ENCODE measurements at places on chromosomes 2 and 18.

DNA sequence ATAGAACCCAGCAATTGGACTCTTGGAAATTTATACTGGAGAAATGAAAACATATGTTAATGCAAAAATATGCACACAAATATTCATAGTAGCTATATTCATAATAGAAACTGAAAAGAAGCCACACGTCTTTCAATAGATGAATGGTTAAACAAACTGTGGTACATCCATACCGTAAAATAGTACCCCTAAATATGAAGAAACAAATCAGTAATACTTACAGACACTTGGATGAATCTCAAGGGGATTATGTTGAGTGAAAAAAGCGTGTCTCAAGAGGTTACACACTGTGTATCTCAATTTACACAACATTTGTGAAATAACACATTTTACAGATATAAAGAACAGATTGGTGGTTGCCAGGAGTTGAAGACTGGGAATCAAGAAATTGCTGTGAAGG is 61.1 kb upstream of the ARHGAP15 start:
- no peak for DNase-seq

DNA sequence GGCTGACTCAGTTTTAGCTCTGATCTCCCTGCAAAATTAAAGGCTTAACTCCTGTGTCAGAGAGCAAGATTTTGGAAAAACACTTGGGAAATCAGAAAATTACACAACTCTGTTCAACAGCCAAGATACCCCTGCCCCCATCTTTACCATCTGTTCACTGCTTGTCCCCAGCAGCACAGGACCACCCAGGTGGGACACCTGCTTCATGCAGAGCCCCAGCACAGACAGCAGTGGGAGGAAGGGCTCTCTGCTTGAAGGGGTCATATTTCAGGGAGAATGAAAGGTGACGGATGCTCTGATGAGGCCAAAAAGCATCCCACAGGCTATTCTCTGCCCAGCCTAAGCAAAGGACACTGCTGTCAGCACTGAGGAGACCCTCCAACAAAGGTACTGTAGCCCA is 584.6 kb upstream of the KLHL29 start:
- DNase-seq, result no peak

DNA sequence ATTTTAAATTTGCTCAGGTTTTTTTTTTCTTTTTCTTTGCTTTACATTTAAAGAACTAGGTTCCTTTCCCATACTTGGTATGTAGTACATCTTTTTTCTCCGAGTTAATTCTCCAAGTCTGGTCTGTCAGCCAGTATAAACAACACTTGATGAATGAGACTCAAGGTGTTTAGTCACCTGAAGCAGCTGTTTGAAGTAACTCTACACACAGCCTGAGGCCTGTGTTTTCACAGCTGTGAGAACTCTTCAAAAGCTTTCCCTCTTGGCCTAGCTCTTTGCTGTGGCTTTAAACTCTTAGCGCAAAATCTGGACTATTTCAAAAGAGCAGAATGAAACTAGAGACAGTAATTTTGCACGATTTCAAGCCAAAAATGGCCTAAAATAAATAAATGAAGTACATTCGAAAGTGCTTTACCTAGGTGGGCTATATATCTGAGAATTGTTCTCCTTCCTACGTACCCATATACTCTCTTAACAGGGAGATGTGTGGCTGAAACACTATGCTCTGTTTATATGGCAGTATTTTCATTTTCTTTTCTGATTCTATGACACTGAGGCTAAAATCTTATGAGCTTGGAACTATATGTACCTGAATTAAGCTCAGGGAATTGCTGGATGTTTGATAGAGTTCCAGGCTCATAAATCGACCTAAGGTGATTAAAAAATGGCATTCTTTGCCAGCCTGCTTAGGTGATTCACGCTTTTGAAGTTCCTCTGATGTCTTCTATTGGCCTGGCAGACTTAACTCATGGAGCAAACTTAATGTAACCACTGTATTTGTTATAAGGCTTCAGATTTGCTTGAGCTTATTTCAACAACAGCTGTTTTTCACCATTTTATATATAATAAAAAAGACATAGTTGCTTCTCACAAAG is 1044.1 kb upstream of the ZEB2 start:
- DNase-seq, result no peak

- peak; percentile 87 for DNase-seq
These were observed 7.8 kb downstream of the SULT1C4 start for GRCh38 chr2:108385411-108386071.

DNA sequence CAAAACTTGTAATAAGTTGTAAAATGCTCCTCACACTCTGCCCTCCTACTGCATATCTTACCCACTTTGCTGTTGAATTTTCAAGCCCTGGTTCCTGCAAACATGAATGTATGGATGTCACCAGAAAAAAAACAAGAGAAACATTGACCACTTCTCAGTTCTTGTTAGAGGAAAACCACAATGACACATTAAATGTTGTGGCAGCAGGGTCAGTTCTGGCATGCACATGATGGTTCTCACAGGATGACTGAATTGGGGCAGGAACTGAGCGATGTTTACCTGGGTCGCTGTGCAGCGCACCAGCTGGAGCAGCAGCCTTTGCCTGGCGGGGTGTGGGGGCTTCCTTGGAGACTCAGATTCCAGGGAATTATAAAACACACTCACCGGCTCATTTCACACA is 14.0 kb upstream of the PRKCE start:
- DNase-seq, result no peak

DNA sequence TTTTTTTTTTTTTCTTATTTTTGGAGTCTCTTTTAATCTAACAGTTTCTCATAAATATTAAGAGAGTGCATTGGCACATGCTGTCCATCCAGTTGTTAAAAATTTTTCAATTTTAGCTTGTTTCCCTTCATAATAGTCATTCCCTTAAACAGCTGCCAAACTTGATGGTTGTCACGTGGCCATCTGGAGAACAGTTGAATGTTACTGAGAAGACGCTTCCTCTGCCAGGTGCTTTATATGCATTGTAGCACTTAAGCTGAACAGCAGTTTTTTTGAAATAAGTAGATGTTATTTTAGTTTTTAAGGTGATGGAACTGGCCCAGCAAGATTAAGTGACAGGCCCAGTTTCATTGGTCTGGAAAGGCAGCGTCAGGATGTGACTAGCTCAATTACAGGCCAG is 3.3 kb downstream of the SMARCAL1 start:
- no peak for DNase-seq

GRCh38 chr2:11562476-11562875 is 28.6 kb downstream of the GREB1 start:
- DNase-seq, result no peak

DNA sequence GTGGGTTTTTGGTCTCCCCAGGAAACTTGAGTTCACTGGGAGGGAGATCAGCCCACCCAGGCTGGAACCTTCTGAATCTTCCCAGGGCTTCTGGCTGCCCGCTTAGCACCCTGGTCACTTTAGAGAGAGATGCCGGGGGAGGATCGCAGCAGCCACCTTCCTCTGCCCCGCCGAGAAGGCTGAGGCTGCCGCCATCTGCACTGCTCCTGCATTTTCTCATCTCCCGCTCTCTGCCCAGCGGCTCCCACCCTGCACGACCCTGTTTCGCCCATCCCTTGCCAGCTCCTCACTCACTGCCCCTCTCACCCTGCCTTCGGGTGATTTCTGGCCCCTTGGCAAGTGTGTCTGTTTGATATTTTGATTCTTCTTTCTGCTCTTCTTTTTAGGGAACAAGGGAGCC is 82.6 kb upstream of the ATG16L1 start:
- no peak for DNase-seq

- no peak for DNase-seq
These were observed 51.2 kb downstream of the MBP start for GRCh38 chr18:77081390-77081778.

DNA sequence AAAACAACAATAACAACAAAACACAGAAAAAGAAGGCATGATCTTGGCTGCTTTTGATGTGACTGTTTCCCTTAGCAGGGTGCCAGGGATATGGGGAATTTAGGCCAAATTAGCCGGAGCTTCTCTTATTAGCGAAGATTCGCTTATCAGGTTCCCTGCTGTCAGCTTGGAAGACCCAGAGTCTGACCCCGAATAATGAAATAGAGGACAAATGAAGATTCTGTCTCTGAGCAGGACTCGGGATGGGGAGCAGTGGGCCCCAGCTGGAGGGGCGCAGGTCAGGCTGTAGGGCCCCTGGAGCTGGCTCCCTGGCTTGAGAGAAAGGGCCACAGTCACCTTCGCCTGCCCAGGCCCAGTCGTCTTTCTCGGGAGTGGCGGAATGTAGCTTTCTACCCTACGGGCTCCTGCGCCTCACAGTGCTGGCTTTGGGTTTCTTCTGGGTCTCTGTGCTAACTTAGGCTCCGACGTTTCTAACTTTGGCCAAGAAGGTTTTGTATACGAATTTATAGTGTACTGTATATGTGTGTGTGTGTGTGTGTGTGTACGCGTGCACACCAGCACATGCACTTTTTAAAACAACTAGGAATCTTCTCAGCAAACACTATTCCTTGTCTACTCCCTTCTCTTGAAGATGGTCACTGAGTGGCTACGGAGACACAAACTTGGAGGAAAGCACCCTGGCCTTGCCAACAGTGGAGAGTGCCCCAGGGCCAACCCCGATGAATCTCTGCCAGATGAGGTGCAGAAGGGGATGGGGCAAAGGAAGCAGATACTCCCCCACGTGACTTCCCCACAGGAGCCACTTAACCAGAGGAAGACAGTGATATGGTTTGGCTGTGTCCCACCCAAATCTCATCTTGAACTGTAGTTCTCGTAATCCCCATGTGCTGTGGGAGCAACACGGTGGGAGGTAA is 195.6 kb upstream of the COPS8 start:
- DNase-seq, result no peak

DNA sequence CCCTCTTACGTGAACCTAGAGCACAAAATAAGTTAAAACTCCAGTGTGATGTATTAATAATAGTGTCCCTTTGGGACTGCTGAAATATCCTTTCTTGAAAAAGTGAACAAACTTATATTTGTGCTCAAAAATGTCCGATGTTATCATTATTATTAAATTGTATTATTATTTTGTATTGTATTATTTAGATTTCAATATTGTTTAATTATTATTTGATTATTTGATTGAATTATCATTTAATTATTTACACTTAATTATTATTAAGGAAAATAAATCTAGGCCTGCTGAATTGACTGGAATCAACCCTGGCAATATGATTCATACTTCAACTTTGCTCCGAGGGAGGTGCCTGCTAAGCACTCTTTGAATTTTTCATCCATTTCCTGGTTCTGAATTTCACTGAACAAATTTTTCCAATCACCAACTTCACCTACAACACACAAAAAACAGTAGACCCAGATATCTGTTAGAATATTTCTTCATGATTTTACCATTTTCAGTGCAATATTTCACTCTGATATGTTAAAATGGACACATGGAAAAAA is 10.9 kb upstream of the EIF2AK2 start:
- no peak for DNase-seq

GRCh38 chr2:174053355-174054151 is 88.4 kb upstream of the SP3 start:
- no peak for DNase-seq

DNA sequence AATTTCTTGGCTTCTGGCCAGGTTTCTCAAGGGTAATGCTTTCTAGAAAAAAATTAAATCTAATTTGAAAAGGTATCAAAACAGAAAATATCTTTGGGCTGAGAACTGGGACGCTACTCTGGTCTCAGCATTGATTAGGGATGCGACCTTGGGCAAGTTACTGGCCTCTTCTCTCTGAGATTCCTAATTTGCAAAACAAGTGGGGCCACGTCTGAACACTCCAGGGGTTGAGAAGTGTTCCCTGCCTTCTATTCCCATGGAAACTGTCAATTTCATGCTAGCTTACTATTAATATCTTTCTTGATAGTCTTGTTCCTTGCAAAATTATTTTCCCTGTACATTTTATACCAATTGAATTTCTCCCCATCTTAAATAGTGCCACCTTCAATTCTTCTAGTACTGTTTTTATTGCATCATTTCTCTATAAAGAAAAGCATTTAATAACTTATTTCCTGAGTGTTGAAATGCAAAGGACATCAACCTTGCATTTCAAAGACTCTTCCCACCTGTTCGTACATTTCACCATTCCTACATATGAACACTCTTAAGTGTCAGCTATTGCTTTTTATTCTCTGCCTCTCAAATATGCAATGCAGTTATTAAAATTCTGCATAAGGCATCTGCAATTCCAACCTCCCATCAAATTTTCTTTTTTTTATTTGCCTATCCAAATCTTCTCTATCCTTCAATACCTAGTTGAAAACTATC is 118.3 kb upstream of the DSEL start:
- DNase-seq, result no peak

DNA sequence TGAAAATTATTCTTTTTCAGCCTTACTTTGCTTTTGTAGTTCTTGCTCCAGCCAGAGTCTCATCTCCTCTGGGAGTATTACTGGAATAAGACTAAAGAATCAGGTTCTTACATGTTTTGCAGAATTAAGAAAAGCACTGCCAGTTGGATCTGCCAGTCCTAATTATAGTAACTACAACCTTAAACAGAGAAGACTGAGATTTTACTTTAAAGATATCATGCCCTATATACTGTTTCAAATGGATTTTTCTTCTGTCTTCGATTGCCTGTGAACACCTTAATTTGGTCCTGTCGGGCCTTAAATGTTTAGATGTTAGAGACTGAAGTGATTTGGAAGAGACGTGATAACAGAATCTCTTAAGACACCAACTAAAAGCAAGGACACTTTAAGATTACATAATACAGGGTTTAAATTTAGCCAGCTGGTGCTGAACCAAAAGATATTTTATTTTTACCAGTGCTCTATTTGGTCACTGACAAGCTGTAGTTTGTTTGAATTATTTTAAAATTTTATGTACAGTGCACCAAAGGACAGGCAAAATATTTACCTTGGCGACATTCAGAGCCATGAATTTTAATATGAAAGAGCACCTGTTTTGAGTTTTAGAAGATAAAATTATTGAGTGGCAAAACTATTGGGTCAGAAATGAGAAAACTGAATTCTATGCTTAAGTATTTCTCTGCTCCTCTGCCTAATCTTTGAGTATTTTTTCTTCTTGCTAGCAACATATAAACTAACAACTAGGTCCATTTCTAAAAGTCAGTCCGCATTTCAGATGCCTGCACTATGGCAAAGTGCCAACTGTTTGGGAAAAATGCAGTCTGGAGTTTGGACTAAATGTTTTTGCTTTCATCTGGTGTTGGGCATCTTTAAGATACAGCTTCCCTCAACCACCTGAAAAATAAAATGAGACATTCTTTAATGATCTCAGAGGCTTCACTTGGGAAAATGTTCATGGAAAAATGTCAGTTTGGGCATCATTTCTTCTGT is 300.0 kb downstream of the XIRP2 start:
- no peak for DNase-seq

DNA sequence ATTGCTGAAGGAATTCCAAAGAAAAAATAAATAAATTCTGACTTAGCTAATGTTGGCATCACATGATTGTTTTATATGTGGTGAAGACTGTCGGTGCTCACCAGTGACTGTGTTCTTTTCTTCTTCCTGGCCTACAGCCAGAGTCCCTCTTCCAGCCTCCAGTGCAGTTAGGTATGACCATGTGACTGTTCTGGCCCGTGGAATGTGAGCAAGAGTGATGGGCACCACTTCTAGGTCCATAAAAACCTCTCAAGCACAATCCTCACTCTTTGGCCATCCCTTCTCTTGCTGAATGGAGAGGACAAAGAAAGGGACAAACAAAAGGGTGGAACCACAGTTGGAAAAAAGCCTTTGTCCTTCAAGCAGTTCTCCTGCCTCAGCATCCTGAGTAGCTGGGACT is 39.0 kb upstream of the BMPR2 start:
- DNase-seq, result no peak

All from HepG2 (cell line).